AG04449 (cell line): ENCODE measurements at places on chromosomes 3 and 15.

DNA sequence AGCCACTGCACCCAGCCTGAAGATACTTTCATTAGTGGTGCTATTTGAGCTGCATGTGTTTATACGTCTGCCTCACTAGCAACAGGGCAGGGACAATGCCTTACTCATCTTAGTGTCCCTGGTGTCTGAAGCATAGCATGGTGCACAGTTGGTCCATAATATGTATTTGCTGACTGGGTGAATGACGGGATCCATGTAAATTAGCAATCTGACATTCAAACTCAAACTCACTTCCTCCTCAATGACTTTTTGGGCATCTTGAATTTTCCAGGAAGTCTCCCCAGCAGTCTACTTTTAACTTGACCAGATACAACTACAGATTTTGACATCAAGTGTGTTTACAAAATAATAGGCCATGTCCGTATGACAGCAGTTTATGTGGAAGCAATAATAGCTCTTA is 3.0 kb upstream of the LDHAL6B start:
- DNase-seq: no peak

GRCh38 chr15:77721963-77722362 is 89.3 kb upstream of the LINGO1 start:
- no peak for DNase-seq

- DNase-seq: no peak
Observed at GRCh38 chr3:71478568-71478967, 105.0 kb downstream of the FOXP1 start.

DNA sequence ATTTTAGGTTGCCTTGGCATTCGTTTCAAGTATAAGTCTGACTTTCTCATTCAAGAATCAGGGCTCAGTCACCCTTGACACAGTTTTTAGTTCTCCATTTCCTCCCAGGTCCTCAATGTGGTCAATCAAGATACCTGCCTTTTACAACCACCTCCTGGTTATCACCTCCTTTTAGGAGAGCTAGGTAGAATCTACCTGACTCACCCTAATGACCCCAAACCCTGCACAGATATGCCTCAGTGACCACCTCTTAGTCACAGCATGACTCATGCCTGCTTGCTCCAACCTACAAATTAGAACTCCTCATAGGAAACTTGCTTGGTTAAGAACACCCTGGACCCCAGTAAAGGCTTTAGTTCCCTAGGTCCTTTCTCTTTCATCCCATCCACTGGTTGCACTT is 22.5 kb downstream of the DMXL2 start:
- no peak for DNase-seq

DNA sequence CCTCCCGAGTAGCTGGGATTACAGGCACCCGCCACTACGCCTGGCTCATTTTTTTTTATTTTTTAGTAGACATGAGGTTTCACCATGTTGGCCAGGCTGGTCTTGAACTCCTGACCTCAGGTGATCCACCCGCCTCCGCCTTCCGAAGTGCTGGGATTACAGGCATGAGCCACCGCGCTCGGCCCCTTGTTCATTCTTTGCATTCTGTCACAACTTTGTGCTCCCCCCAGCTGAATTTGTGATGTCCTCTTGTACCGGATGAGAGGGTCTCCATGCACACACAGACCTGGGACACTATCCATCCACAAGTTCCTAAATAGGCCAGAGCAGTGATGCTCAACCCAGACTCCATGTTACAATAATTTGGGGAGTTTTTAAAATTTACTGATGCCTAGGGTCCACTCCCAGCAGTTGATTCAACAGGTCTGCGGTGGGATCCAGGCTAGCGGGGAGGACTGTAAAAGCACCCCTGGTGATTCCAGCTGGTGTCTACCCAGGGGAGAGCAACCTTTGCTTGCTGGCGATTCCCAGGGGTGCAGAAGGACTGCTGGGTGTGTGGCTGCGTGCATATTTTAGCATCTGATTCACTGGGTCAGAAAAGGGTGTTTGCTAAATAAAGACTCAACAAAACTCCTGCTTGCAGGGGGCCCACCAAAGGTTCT is 1.0 kb downstream of the RASSF1 start:
- DNase-seq: no peak

DNA sequence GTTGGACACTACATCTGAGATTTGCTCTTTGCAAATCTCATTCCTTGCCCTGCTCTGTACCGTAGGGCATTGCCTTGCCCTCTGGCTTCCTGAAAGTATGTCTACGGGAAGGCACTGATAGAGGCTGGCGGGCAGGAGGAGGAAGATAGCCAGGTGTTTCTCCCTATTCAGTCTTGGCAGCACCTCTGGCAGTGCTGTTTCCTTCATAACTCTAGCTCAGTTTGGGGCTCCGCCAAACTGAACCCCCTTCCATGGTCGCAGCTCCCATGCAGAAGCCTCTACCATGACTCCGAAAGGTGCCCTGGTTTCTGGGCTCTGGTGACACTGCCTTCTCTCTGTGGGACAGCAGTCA is 122.3 kb upstream of the PRR20G start:
- no peak for DNase-seq

DNA sequence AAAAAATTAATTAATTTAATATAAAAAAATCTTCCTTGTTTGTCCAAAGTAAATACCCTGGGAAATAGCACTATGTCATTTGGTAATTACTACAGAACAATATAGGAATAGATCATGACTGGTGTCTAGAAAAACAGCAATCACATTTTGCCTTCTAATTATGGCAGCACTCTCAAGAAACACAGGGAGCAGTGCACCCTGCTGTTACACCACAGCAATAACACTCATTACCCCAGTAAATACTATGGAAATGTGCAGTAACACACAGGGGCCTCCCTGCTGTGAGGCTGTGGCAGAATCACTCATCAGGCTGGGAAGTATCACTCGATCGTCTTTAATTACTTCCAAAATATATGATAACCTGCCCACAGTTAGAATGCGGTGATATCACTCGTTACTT is 646.0 kb downstream of the TUSC7 start:
- no peak for DNase-seq

- DNase-seq: no peak
Observed at GRCh38 chr15:33500432-33501195, 189.8 kb downstream of the RYR3 start.

GRCh38 chr15:89531796-89532537 is 35.6 kb upstream of the RHCG start:
- no peak for DNase-seq

GRCh38 chr3:90102146-90102545 is 994.7 kb downstream of the EPHA3 start:
- no peak for DNase-seq

DNA sequence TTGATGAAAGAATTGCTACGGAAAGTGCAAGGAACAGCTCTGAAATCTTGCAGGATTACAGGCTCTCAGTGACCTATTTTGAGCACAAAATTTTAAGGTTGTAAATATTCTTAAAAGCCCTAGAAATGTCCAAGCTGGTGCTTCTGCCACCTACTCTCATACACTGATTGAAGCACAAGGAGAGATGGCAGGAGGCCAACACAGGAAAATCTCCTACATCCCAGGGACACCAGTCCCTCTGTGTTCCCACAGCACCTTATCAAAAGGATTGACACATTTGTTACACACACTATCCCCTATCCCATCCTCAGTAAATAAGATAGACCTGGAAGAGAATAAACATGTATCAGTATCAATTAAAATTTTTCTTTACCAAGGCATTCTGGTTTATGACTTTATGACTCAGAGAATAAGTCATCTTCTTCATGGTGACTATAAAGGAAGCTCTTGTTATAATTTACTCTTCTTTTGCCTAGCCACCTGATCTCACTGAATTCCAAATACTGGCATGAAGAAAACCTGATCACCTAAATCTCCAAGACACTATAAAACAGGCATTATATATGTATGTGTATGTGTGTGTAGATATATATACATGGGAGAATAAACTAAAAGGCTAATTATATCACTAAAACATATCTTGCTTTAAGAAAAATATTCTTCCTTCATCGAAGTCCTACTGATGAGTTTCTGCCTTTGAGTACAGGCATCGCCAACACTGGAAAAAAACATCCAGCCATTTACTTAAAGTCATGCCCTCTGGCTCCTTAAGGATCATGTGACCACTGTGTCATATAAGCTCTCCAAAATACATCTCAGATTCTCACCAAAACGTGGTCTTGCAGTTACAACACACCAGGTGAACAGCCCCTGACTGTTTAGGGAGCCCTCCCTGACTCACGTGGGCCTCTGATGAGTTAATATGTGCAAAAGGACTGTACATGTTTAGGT is 208.1 kb upstream of the NR2F2 start:
- no peak for DNase-seq

DNA sequence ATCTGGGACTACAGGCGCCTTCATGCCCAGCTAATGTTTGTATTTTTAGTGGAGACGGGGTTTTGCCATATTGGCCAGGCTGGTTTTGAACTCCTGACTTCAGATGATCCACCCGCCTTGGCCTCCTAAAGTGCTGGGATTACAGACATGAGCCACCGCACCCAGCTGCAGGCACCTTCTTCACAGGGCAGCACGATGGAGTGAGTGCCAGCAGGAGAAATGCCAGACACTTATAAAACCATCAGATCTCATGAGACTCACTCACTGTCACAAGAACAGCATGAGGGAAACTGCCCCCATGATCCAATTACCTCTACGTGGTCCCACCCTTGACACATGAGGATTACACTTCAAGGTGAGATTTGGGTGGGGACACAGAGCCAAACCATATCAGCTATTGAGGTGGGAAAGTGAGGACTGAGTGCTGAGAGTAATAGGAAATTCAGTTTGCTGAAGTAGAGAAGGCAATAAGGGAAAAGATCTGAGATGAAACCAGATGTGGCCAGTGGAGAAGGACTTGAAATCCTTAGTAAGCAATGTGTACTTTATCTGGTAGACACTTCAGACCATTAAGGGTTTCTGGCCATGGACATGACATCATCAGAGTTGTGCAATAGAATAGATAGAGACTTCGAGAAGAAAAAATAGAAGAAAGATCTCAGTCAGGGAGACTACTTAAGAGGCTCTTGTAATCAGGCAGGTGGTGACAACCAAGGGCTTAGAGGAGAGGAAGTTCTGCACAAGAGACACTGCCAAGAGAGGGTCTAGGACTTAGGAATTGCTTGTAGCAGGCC is 18.1 kb upstream of the ATP13A5 start:
- DNase-seq: no peak

- no peak for DNase-seq
Observed at GRCh38 chr15:63381301-63382204, at the start of gene CA12. CA12 (minus strand) TSS chr15:63381846; CDS start chr15:63381720, 126 bp downstream.

GRCh38 chr3:116155841-116156240 is 289.4 kb downstream of the LSAMP start:
- no peak for DNase-seq
